Effector CD8-positive, alpha-beta T cell (primary cell): ENCODE measurements at places on chromosomes 12 and 14.
A peak's percentile ranks its signal among the peaks of the same experiment; 100 is the strongest.

- no peak for DNase-seq
Observed at GRCh38 chr14:44341116-44341515, 166.0 kb downstream of the FSCB start.

GRCh38 chr12:81257947-81258551 is 180.2 kb downstream of the ACSS3 start:
- no peak for DNase-seq

- no peak for DNase-seq
Observed at GRCh38 chr14:53336729-53337128, 183.6 kb upstream of the DDHD1 start.

DNA sequence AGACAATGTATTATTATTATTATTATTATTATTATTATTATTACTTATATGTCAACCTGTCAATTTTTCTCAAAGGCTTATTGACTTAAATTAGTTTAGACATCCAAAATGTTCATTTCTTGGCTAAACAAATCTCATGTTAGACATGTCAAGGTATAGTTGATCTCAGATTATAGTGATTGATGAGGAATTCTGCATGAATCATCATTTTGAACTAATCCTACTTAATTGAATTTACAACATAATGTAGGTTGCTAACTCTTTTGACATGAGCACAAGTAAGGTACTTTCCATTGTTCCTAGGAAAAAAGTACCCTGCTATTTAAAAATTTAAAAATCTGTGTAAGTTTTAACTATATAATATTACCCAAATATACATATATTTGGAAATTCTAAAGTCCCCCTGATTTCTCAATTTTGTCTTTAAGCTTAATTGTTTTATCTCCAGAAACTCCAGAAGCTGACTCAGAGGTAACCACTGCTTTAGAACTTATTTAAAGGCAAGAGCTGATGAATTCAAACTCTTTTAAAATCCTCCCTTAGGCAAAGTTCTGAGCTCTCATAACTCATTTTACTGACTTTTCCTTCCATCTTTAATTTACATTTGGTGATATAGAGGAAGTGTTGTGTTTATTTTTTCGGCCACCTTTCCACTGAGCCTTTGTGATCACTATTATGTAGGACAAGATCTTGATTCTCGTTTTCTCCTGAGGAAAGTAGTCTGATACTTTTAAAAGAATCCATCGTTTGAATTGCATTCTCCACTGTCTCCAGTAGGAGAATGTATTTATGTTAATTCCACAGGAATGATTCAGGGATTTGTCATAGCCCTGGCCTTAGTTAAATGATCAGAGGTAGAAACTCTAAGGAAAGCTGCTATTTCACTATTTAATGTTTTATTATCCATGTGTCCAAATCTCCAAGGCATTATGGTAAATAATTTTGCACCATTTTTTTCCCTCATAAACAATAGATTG is 1304.5 kb downstream of the AACS start:
- DNase-seq = no peak

- no peak for DNase-seq
Observed at GRCh38 chr12:93918262-93918661, 230.1 kb upstream of the PLXNC1 start.

- DNase-seq = no peak
Observed at GRCh38 chr12:96248136-96248931, 54.2 kb downstream of the ELK3 start.

DNA sequence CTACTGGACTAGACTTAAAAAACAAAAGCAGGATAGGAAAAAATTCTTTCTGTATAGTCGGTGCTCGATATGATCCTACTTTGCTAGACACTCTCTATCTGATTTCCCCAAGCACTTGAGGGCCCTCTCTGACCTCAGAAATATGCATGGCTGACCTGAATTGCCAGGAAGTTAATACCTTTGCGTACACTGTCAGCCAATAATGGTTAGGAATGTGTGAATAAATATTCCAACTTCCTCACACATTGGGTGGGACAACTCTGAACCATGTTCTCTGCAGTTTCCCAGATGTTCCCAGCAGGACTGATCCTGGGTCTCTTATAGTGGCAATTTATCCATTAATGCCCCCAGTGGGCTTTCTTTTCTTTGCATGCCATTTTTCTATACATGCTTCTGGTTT is 20.5 kb upstream of the RPL10L start:
- no peak for DNase-seq

- no peak for DNase-seq
Observed at GRCh38 chr12:22282283-22282682, 52.2 kb downstream of the ST8SIA1 start.

DNA sequence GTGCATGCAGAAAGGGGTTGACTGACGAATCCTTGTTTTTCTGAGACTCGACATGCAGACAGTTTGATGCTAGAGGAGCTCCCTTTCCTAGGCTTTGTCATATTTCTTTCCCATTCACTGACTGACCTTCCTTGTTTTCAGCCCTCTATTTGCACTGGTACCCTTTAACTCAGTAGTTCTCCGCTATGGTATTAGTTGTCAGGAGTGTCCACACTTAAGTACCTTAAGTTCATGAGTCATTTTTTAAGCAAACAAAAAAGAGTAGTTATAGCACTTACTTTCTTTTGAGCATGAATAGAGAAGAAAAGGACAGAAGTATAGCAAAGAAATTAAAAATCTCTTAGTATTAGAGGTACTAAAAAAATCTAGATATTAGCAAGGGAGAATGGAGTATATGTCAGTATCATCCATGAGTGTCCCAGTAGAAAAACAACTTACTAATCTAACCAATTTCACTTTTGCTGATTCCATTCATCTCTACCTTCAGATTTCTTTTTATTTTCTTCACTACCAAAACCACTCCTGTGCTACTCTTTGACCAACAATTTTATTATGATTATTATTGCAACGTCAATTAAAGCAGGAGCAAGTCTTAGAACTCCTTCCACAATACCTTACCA is 8.3 kb downstream of the ATP2B1 start:
- DNase-seq = no peak

- no peak for DNase-seq
Observed at GRCh38 chr12:47801904-47802246, 17.8 kb downstream of the HDAC7 start.

GRCh38 chr14:61878931-61879330 is 116.7 kb downstream of the SNAPC1 start:
- no peak for DNase-seq

DNA sequence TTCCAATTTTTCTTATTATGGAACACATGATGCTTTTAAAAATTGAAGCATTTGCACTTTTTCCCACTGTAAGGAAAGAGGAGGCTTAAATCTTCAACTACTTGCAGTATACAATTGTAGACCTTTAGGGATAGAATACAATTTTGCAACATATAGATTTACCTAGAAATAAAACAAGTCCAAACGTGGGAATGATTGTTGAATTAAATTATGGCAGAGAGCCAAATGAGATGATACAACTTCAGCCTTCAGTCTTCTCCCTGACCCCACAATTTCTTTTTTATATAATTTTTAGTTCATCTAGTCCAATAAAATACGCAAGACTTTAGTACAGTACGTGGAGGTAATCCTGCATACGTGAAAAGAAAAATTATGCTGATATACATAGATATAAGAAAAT is 666.5 kb downstream of the SLC16A7 start:
- no peak for DNase-seq

DNA sequence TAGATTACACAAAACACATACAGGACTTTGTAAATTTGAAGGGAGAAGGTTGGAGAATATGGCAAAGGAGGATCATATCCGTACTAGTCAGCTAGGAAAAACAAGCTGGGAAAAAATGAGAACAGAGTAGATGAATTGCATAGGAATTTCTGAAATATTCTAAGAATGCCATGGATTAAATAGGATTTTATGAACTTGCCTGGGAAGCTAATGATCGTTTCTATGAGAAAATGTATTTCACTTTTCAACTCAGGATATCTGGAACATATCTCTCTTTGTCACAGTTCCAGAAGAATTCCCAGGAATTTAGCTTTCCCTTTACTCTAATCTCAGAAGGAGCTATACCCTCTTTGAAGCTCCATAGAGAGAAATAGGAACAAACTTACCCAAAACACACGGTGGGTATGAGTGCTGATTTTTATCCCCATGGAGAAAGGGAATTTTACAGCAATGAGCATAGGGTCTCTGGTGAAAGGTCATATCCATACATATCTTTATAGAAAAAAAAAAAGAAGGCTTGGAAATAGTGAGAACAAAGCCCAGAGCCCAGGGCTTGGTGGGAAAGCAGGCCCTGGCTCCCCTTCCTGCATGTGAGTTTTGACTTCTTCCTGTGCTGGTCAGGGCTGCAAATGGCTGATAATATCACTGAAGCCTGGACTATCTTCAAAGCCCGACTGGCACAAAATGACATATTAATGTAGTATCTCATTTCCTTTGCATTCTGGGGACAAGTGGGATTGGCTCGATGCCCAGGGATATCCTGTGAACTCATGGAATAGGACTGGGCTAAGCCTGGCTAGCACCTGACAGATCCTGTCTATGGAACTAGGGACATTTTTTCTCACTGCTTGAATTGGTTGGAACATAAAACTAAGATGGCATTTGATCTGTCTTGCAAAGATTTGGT is 136.3 kb downstream of the AEBP2 start:
- DNase-seq = no peak

GRCh38 chr14:61588419-61588901 is 106.9 kb upstream of the HIF1A start:
- DNase-seq = no peak

- DNase-seq = no peak
Observed at GRCh38 chr14:104320611-104321086, 182.3 kb downstream of the KIF26A start.

DNA sequence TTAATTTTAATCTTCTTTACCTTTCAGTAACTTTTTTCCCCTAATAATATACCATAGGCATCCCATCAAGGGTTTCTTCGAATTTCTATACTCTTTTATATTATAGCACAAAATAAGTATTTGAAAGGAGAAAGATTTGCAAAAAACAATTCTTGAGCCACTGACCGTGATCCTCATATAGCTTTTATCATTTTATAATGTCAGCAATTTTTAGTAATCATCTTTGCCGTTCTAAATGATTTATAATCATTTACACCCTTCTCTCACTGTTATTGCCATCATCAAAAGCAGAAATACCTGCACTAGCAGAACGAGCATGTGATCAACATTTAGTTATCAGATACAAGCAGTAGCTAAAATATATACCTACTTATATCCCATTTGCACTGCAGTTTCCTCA is 16.9 kb downstream of the PTPRQ start:
- no peak for DNase-seq

DNA sequence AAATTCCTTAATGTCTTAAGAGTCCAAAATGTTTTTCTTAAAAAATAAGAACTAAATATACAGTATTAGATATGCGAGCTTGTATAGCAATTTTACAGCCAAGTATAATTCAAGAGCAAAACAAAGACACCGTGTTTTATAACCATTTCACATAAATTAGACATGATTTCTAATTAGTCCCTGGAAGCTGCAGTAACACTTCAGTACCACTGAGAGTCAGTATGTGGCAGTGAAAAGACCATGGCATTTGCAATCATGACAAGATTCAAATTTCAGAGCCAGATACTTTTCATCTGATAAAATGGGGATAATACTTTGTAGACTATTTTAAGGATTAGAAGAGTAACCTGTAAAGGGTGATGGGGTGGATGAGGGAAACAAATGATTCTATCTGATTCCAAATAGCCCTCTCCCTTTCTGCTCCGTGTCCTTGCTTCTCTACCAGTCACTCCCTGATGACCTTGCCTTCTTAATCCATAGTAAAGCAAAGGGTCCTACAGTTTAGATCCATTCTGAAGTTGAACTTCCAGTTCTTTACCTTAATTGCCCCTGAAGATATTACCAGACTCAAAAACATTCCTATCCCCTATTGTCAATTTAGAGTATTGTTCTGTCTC is 145.4 kb upstream of the ABCD2 start:
- DNase-seq = no peak

- DNase-seq = no peak
Observed at GRCh38 chr12:123934829-123935228, 37.8 kb downstream of the CCDC92 start.

GRCh38 chr12:82650627-82651337 is 35.9 kb upstream of the TMTC2 start:
- DNase-seq = no peak

DNA sequence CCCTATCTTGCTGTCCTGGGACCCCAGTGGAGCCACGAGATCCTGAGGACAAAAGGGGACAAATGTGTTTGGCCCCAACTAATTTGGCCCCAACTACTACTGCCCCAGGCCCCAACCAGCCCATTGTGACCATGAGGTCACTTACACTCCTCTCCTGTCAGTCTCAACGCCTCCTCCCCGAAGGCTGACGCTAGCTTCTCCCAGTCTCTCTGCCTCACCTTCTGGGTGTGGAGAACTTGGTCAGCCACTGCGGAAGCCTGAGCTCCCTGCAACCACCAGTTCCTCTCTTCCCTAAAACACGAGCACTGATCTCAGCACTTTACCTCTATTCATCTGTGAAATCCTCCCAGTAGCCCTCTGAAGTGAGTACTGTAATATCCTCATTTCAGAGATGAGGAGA is 13.3 kb downstream of the FAM181A start:
- DNase-seq = no peak

GRCh38 chr12:89781156-89781555 is 72.5 kb upstream of the ATP2B1 start:
- DNase-seq = no peak

DNA sequence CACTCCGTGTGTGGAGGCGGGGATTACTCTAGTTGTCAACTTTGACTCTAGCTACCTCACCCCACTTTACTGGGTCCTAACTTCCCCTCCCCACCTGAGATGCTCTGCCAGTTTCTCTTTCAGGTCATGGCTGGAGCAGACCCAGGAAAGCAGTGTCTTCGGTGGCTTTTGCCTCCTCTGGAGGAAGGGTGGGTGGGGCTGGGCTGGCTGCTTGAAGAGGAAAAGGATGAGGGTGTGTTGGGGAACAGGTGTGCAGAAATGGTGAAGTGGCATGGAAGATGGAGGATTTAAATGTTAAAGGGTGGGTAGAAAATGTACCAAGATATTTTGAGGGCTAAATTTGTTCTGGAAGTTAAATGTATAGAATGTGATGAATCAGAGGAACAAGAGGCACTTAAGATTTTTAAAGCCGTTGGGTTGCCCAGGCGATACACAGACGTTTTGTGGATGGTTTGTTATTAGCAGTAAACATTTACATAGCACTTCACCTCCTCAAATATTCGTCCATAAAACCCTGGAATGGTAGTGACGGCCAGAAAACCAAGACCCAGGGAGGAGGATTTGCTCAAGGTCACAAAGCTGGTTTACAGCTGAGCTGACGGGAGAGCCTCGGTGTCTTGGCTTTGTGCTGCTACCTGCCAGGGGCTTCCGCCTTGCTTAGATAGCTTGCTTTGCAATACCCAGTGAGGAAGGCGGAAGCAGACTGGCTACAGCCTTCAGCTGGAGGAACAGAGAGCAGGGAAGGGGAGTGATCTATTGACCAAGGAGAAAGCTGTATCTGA is 72.2 kb upstream of the PRMT8 start:
- DNase-seq = no peak

- DNase-seq = no peak
Observed at GRCh38 chr12:67940780-67941243, 48.4 kb upstream of the IFNG-AS1 start.

- DNase-seq = no peak
Observed at GRCh38 chr12:37543131-37543965, 773.2 kb upstream of the ALG10B start.

- no peak for DNase-seq
Observed at GRCh38 chr12:4265280-4265679, 8.3 kb upstream of the CCND2 start.

- peak; percentile 58 for DNase-seq
Observed at GRCh38 chr12:111434680-111435338, 29.1 kb downstream of the SH2B3 start.
